Activated CD8-positive, alpha-beta memory T cell treated with anti-CD3 and anti-CD28 coated beads, Interleukin-2, amount 10 ng/mL, durations not matched to agents 7 days and 5 days (primary cell): ENCODE measurements at places on chromosomes 11 and 22.

- no peaks in the 10 kb centered on the region for H3K36me3 ChIP-seq
- no peaks in the 10 kb centered on the region for H3K4me1 ChIP-seq
- H3K4me3 ChIP-seq: no peak overlapping the region
- DNase-seq: no peak
Measured at GRCh38 chr11:71300187-71300586, 47.8 kb upstream of the SHANK2 start.

- H3K4me3 ChIP-seq: no peak overlapping the region
- H3K36me3 ChIP-seq: no peaks in the 10 kb centered on the region
- no peak overlapping the region for H3K27ac ChIP-seq
- peaks cover 15% of the 10 kb centered on the region for H3K4me1 ChIP-seq
- peaks cover 4% of the 10 kb centered on the region for H3K27me3 ChIP-seq
Measured at GRCh38 chr11:44624761-44625221, 59.3 kb downstream of the CD82 start.

DNA sequence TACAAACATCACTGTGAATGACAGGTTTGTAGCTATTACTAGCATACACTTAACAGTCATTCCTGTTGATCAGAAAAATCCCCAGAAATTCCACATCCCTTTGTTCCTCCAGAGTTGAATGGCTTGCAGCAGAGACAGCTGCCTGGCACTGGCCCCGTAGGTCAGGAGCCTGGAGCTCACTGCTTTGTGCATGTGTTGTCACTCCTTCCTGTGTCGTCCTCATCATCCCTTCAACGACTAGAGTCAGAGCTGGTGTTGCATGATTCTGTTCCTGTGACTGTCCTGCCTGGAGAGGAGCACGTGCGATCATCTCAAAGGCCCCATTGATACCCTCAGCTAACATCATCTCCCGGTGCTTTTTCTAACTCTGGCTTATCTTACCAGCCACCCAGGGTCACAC lies 58.3 kb downstream of the LDLRAD3 start:
- H3K27ac ChIP-seq: no peak overlapping the region
- no peak overlapping the region for H3K4me3 ChIP-seq
- no peaks in the 10 kb centered on the region for H3K4me1 ChIP-seq
- no peaks in the 10 kb centered on the region for H3K36me3 ChIP-seq
- no peak for DNase-seq
- H3K27me3 ChIP-seq: no peaks in the 10 kb centered on the region

DNA sequence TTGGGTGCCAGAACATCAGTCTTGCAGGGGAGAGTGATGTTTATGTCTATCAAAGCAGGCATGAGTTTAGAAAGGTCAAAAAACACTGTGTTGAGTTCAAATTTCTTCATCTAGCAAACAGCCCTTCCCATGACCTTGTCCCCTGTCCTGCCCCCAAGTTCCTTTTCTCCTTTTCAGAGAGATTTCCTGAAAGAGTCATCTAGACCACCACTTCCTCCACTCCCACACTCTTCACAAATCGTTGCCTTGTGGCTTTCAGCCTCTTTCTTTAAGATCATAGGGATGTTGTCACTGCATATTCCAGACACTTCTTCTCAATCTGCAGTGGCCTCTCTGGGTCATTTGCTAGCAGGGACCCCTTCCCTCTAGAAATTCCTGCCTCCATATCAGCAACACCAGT lies 290.5 kb downstream of the TENM4 start:
- no peaks in the 10 kb centered on the region for H3K36me3 ChIP-seq
- H3K27me3 ChIP-seq: no peaks in the 10 kb centered on the region
- no peaks in the 10 kb centered on the region for H3K4me1 ChIP-seq
- DNase-seq: no peak
- H3K27ac ChIP-seq: no peak overlapping the region

DNA sequence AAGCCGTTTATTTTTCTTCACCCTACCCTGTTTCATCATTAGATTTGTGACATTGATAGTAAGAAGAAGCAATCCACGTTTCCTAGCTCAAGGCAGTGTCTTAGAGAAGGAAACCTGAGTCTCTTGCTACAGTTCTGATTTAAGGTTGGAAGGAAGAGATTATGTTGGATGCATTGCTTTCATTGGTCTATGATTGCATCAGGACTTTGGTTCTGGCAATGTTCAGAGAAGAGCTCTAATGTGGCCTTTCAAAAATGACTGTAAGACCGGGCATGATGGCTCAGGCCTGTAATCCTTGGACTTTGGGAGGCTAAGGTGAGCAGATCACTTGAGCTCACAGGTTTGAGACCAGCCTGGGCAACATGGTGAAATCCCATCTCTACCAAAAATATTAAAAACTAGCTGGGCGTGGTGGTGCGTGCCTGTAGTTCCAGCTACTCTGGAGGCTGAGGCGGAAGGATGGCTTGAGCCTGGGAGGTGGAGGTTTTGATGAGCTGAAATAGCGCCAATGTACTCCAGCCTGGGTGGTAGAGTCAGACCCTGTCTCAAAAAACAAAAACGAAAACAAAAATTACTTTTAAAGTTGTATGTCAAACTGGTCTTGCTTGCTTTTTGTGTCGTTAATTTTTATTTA lies 4.1 kb downstream of the NUCB2 start:
- no peaks in the 10 kb centered on the region for H3K27me3 ChIP-seq
- no peak for DNase-seq
- peaks cover 36% of the 10 kb centered on the region for H3K36me3 ChIP-seq
- H3K27ac ChIP-seq: no peak overlapping the region

GRCh38 chr11:15918674-15919073 lies 437.7 kb downstream of the SOX6 start:
- no peak overlapping the region for H3K4me3 ChIP-seq
- no peak for DNase-seq
- no peak overlapping the region for H3K27ac ChIP-seq
- H3K36me3 ChIP-seq: no peaks in the 10 kb centered on the region
- no peaks in the 10 kb centered on the region for H3K4me1 ChIP-seq
- no peaks in the 10 kb centered on the region for H3K27me3 ChIP-seq

DNA sequence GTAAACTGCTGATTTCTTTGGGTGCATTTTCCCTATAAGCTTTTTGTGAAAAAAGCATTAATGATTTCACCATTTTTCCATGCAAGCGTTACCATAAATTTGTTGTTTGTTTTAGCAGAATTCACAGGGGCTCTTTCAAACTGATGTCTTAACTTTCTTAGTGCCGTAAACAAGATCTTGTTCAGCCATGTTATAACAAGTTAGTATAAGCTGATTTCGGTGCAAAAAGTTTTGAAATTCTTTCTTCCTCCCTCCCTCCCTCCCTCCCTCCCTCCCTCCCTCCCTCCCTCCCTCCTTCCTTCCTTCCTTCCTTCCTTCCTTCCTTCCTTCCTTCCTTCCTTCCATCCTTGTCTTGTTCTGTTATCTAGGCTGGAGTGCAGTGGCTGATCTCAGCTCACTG lies 71.7 kb upstream of the CHORDC1 start:
- no peak overlapping the region for H3K27ac ChIP-seq
- H3K36me3 ChIP-seq: no peaks in the 10 kb centered on the region
- no peaks in the 10 kb centered on the region for H3K4me1 ChIP-seq
- peaks cover 2% of the 10 kb centered on the region for H3K27me3 ChIP-seq

DNA sequence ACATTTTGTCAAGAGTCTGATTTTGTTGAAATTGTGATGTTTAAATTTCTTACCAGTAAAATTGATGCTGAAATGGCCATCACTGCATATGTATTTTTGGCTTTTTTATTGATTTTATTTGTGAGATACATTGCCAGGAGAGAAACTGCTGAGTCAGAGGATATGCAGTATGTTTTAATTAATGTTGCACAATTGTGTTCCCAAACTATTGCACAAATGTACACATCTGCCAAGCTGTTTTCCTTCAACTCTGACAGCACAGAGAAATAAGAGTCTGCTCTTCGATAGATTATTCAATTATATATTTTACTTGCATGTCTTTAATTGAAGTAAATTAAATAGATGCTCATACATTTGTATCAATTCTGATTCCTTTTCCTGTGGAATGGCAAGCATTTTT lies 640.2 kb upstream of the LUZP2 start:
- no peaks in the 10 kb centered on the region for H3K27me3 ChIP-seq
- DNase-seq: no peak
- H3K4me3 ChIP-seq: no peak overlapping the region
- H3K36me3 ChIP-seq: no peaks in the 10 kb centered on the region

- peaks cover 16% of the 10 kb centered on the region for H3K27me3 ChIP-seq
- no peaks in the 10 kb centered on the region for H3K4me1 ChIP-seq
- H3K4me3 ChIP-seq: no peak overlapping the region
- H3K36me3 ChIP-seq: no peaks in the 10 kb centered on the region
Measured at GRCh38 chr11:119415517-119415916, 7.5 kb downstream of the THY1 start.

- H3K27me3 ChIP-seq: peaks cover 6% of the 10 kb centered on the region
- DNase-seq: no peak
- no peak overlapping the region for H3K27ac ChIP-seq
- peaks cover 9% of the 10 kb centered on the region for H3K4me1 ChIP-seq
Measured at GRCh38 chr11:129302386-129303101, 73.1 kb upstream of the BARX2 start.

DNA sequence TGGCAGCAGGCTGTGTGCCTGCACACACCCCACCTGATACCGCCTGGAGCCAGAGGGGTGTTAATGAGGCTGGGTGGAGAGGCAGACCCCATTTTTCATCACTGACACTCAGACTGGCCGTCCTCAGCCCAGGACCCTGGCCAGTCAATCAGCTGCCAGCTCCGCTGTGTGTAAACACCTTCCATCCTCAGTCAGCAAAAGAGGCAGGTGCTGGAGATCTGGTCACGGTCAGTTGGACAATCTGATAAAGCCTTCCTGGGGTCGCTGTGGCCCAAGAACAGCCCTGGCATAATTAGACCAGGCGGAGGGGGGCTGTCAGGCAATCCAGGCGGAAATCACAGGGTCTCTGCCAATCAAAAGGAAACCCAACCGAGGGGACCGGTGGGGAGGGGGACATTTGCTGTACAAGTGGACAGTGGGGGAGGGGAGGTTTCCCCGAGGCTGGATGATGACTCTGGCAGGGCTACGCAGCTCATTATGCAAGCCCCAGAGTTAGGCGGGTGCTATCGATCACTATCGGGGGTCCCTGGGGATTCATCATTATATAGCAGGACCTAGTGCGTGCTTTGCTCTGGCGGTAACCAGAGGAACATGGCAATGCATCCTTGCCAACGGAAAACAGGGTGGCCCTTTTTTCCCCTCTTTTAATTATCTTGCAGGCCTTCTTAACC lies 72.9 kb downstream of the ABTB2 start:
- no peaks in the 10 kb centered on the region for H3K4me1 ChIP-seq
- H3K27me3 ChIP-seq: peaks cover 3% of the 10 kb centered on the region
- H3K36me3 ChIP-seq: no peaks in the 10 kb centered on the region
- no peak overlapping the region for H3K4me3 ChIP-seq
- H3K27ac ChIP-seq: no peak overlapping the region

- no peak for DNase-seq
- peaks cover 4% of the 10 kb centered on the region for H3K36me3 ChIP-seq
- H3K4me3 ChIP-seq: no peak overlapping the region
- no peaks in the 10 kb centered on the region for H3K27me3 ChIP-seq
- H3K27ac ChIP-seq: no peak overlapping the region
- no peaks in the 10 kb centered on the region for H3K4me1 ChIP-seq
Measured at GRCh38 chr11:97460091-97460490, 1070.3 kb downstream of the JRKL start.

DNA sequence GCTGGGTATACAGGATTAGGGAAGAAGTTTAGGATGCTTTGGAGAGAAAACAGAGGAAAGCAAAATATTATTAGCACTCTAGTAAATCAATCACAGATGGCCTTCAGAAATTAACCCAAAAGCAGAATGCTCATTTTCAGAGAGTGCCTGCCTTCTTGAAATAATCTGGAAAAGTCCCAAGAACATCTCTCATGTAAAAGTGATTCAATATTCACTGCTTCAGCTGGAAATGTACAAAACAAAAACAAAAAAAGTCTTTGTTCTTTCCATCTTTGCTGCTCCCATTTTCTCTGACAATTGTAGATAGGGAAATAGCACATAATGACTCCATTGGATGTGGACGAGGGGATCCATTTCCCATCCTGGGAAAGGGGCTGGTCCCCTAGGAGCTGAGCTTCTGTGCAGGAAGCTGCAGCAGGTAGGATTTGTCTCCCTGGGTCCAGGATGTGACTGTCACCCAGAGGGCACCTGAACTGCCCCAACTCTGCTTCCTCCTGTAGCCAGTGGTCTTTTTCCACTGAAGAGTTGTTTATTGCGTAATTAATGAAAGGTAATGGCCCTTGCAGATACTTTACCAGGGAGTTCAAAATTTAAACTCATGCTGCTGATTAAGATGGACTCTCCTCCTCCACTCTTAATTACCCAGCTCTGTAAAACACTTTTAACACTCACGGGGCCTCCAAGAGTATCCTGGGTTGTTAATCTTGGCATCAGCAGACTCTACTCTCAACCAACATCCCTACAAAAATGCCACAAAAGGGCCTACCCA lies 57.9 kb downstream of the SC5D start:
- H3K4me3 ChIP-seq: no peak overlapping the region
- DNase-seq: no peak
- H3K27ac ChIP-seq: no peak overlapping the region

- H3K27me3 ChIP-seq: peaks cover 2% of the 10 kb centered on the region
- no peak for DNase-seq
- H3K4me1 ChIP-seq: peaks cover 36% of the 10 kb centered on the region
- H3K36me3 ChIP-seq: peaks cover 16% of the 10 kb centered on the region
- H3K27ac ChIP-seq: no peak overlapping the region
Measured at GRCh38 chr22:17093081-17093480, 8.3 kb downstream of the IL17RA start.

- no peak for DNase-seq
- no peaks in the 10 kb centered on the region for H3K4me1 ChIP-seq
- no peak overlapping the region for H3K4me3 ChIP-seq
Measured at GRCh38 chr11:87832211-87832610, 343.0 kb downstream of the RAB38 start.

DNA sequence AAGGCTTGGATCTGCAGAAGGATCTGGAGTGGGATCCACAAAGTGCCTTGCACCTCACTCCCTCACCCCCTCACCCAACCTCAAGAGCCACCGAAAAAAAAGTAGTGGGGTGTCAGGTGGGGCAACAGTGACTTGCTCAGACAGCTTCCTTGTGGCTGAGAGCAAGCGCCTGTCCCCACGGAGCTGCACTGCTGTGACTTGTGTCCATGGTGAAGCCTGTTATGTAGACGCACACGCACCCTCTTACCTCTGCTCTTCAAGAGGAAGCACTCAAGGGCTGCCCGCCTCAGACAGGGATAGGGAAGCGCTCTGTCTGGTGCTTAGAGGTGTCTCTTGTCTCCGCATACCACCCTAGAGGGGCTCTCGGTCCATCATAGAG lies 1.2 kb downstream of the DRD2 start:
- DNase-seq: no peak
- peaks cover 1% of the 10 kb centered on the region for H3K36me3 ChIP-seq
